ENCODE measurements at places on chromosomes 6 and 20.

- DNase-seq, result no peak
Observed at GRCh38 chr6:55445648-55446204, 118.5 kb downstream of the GFRAL start.

DNA sequence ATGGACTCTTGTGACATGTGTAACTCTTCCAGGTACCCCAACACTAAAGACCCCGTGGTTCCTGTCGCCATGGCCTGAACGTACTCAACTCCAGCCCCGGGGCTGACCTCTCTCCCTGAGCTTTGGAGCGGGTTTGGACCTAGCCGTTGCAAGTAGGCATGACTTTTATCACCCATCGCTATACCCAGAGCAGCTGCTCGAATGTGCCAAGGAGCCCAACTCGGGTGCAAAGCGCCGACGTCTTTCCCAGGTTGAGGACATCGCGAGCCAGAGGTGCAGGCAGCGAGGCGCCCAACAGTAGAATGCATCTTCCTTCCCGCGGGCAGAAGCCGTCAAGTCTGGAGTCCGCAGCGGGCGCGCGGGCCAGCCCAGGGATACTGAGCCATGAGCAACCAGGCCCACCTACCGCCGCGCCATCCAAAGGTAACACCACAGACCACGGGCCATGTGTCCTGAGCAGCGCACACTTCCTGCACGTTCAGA, 5.7 kb upstream of the LAMP5 start:
- no peak for DNase-seq

DNA sequence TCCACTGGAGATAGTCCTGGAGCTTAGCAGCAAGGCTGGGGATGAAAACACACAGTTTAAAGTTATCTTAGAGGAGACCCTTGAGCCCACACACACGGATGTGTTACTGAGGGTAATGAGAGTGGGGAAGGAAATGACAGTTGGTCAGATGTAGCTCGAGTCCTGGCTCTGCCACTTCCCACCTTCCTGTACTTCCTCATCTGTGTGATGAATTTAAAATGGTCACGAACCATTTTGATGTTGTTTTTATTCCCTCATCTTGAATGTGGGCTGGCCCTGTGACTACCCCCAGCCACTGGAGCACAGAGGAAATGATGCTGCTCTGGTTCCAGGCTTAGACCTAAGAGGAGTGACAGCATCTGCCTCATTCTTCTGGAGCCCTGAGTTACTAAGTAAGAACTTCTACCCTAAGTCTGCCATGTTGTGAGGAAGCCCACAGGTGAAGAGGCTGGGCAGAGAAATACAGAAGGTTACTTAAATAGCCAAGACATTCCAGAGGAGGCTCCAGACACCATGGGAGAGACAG, 141.2 kb downstream of the NRN1 start:
- DNase-seq, result no peak

DNA sequence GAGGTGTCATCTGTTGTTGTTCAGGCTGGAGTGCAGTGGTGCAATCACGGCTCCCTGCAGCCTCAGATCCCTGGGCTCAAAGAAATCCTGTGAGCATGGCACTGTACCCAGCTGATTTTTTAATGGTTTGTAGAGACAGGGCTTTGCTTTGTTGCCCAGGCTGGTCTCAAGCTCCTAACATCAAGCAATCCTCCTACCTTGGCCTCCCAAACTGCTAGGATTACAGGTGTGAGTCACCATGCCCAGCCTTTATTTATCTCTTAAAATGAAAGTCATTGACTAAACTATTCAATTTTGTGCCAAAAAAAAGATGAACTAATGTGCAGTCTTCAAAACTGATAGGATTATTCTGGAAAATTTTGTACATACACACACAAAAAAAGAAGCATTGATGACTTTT, 38.8 kb upstream of the UNC93A start:
- DNase-seq, result no peak

DNA sequence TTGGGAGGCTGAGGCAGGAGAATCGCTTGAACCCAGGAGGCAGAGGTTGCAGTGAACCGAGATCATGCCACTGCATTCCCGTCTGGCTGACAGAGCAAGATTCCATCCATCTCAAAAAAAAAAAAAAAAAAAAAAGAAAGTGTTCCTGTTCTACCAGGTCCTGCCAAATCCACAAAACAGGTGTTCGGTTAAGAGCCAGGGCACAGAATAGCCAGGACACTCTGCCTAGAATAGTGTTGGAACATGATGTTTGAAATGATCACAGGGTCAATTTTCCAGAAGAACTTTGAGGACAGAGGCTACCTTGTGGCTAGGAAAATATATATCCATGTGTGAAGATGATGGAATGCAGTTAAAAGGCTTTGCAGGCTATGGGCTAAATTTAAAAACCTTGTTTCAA, 63.6 kb upstream of the TRAF3IP2 start:
- no peak for DNase-seq

- no peak for DNase-seq
Observed at GRCh38 chr6:160004419-160005175, 35.7 kb downstream of the IGF2R start.

DNA sequence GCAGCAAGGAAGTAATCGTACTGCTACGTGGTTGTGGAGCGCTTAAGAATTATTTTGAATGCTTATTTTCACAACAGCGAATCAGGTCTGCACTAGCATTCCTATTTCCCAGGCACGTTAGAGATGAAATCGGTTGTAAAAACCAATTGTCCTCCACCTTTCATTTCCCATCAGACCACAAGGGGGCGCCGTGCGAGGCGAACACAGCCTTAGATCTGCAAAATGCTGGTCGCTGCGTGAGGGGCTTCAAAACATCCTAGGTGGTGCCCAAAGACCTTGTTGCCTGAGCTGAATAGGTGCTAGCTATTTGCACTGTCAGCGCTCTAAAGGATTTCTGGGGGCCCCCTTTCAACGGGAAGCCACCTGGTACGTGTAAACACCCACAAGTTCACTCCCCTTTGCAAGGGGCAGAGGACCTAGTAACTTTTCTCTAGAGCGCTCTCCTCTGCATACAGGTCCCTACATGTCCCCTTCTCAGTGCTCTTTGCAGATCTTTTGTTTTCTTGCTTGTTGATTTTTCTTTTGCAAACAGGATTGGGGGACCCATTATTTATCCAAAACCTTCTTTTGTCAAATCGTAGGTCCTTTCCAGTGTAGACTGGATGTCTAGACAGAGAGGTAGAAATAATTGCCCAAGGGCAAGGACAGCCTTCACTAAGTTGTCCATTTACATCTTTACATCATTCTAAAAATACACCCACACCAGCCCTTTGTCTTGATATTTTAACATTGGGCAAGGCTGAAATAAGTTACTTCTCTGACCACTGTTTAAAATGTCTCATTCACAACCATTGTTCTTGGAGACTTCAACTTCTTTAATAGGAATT, 59.8 kb downstream of the NEDD9 start:
- DNase-seq, result peak; percentile 76

- no peak for DNase-seq
Observed at GRCh38 chr20:43938932-43939761, 24.5 kb downstream of the TOX2 start.

- no peak for DNase-seq
Observed at GRCh38 chr6:35076997-35077712, 64.0 kb downstream of the TCP11 start.

- no peak for DNase-seq
Observed at GRCh38 chr20:59145247-59145923, 18.2 kb upstream of the ZNF831 start.

DNA sequence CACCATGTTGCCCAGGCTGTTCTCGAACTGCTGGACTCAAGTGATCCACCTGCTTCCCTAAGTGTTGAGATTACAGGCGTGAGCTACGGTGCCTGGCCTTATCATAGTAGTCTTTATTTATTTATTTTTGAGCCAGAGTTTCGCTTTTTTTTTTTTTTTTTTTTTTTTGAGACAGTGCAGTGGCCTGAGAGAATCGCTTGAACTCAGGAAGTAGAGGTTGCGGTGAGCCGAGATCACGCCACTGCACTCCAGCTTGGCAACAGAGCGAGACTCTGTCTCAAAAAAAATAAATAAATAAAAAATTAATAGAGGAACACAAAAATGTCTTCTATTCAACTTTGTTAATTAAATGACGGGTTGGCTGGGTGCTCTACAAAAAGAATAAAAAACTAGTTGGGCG, 12.9 kb downstream of the MAPRE1 start:
- no peak for DNase-seq

- DNase-seq, result no peak
Observed at GRCh38 chr20:49388744-49389143, 93.7 kb downstream of the KCNB1 start.

DNA sequence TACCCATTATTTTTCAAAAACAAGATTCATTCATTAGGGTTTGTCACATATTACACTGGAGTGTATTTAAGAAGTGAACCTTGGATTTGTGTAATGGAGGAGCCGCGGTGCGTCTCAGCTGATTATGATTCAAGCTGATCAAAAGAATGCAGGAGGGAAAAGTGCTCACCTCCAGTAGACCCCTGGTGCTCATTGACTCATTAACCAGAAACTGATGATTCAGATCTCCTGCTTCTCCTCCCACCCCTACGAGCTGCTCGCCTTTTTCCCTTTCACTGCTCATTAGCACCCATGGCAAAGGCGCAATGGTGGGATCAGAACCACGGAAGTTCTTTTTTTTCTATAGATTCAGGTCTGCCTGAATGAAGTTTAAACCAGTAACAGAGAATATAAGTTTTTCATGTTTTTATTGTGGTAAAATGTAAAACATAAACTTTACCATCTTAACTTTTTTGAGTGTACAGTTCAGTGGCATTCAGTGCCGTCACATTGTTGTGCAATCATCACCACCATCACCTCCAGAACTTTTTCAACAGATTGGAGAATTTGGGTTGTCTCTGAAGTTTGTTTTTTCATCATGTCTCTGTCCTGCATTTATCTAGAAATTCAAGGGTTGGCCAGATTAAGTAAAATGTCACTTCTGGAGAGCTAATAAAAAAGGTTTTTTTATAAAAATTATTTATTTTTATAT, 101.6 kb downstream of the LINC00237 start:
- DNase-seq, result no peak

DNA sequence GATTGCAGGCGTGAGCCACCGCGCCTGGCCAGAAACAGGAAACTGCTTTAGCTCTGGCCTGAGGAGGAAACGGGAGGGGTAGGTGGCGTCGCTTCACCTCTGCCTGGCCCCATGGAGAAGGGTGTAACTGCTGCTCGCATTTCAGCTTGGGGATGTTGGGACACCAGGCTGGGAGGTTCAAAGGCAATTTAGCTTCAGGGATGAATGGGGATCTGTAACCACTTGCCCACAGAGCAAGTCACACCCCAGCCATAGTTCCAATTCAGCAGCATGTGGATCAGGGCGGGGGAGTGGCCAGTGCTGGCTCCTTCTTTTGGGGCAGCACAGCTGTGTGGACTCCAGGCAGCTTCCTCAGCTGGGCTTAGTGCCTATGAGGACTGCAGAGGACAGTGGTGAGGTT, 34.8 kb upstream of the NUP153 start:
- DNase-seq, result no peak

- DNase-seq, result peak; percentile 21
Observed at GRCh38 chr6:105981002-105981887, 104.9 kb upstream of the PRDM1 start.
